ENCODE measurements at places on chromosomes 5 and 9.

DNA sequence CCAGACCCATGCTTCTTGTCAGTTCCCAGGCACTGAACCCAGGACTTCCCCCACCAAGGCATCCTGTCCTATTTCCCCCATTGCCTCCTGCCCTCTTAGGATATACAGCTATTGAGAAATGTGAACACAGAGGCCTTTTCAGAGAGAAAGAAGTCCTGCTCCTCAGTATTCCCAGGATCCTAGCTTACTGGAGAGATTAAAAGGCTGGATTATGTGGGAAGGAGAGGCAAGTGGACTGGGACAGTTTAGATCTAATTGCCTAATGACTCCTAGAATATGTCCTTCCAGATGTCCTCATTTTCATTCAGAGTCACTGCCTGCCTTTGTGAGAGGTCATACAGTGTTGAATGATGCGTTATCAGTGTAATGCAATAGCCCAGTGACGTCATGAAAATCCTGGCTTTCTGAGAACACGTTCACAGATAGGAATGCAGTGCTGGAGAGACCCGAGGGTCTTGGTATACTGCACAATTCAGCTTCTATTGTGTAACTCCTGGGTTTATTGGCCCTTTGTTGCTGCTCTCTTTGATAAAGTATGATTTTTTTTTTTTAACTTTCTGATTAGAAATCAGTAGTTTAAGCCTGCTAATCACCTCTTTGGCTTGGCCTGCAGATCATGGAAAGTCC is 26.2 kb downstream of the WWC1 start:
- DNase-seq, result no peak

GRCh38 chr9:6495466-6495865 is 82.5 kb downstream of the UHRF2 start:
- DNase-seq, result no peak

- peak; percentile 42 for DNase-seq
These were observed 30.4 kb downstream of the GNG10 start for GRCh38 chr9:111691672-111692329.

GRCh38 chr9:112006361-112007020 is 109.9 kb downstream of the UGCG start:
- no peak for DNase-seq

- peak; percentile 50 for DNase-seq
These were observed 122.9 kb downstream of the CDC42SE2 start for GRCh38 chr5:131386779-131387178.

DNA sequence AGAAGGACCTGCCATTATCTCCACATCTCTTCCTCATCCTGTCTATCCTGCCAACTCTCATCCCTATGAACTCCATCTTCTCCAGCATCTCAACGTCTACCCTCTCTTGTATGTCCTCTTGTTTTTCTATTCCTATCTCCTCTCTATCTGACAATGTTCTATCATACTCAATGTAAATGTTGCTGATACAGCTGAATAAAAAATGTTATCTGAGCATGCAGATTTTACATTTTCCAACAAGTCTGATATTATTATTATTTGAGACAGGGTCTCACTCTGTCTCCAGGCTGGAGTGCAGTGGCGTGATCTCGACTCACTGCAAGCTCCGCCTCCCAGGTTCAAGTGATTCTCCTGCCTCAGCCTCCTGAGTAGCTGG is 56.0 kb upstream of the RAI14 start:
- no peak for DNase-seq

GRCh38 chr5:132492386-132493125 is 2.0 kb upstream of the IRF1 start:
- no peak for DNase-seq

DNA sequence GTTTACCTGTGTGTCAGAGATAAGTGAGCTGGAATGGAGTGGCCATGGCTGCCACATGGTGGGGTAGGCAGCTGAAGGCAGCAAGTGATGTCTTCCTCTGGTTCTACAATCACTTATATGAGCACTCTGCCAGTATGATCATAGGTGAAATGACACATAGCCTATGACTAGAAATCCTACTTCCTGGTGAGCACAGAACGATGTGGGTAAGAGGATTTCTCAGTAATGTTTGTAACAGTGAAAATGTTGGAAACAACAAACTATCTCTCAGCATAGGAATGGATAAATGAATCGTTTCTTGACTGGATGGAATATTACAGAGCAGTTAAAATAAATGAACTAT is 187.0 kb upstream of the S1PR3 start:
- DNase-seq, result no peak

DNA sequence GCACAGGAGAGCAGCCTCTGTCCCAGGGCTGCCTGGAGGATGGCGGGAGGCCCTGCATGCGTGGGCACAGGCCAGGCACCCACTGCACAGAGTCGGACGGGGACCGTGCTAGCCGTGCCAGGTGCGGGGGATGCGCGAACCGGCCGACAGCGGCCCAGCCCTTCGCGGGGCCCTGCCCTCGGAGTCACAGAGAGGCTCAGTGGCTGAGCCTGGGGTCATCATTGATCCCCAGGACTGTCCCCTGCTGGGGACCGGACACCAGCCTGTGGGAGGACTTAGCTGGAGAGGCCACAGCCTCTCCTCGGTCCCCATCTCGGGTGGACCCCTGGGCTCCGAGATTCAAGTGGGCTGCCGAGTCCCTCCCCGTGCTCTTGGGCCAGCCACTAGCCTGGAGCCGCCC is 19.1 kb upstream of the LAMC3 start:
- no peak for DNase-seq

DNA sequence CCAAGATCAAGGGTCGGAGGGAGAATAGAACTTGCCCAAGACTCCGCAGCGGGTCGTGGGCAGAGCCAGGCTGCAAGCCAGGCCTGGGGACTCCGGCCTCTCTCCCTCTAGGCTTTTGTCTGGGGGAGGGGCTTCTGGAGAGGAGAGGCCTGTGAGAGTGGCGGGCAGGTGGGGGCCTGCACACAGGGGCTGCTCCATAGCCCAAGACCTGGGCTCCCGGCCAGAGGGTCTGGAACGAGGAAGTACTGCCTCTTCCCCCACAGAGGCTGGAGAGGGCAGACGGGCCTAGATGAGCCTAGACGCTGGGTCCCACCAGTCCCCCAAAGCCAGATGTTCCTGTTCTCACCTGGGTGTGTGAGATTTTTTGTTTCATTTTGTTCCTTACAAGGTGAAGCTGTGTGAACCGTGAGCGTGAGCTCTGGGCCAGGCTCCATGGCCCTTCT is 5.2 kb upstream of the ST6GALNAC6 start:
- no peak for DNase-seq

DNA sequence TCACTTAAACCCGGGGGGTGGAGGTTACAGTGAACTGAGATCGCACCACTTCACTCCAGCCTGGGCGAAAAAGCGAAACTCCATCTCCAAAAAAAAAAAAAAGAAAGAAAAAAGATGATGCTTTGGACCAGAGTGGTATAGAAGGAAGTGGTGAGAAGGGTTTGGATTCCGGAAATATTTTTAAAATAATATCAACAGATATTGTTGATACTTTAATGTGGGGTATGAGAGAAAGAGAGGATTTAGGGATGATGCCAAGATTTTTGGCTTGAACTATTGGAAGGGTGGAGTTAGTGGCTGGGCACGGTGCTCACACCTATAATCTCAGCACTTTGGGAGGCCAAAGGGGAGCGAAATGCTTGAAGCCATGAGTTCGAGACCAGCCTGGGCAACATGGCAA is 49.6 kb upstream of the PLIN2 start:
- no peak for DNase-seq

- no peak for DNase-seq
These were observed 39.2 kb downstream of the MVB12B start for GRCh38 chr9:126365780-126366179.

DNA sequence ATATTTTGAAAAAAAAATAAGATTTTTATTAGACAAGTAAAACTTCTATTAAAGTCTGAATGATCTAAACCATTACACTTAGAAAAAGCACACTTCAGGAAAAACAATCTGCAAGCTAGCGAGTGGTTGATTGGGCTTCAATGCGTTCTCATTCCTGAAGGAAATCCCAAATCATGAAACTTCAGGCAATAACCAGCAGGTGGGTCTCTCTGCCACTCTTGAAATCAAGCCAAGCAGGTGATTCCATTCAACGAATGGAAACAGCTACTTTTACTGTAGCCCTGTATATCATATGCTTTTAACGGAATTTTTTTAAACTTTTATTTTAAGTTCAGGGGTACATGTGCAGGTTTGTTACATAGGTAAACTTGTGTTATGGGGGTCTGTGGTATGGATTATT is 234.5 kb upstream of the TRPM3 start:
- peak; percentile 74 for DNase-seq

DNA sequence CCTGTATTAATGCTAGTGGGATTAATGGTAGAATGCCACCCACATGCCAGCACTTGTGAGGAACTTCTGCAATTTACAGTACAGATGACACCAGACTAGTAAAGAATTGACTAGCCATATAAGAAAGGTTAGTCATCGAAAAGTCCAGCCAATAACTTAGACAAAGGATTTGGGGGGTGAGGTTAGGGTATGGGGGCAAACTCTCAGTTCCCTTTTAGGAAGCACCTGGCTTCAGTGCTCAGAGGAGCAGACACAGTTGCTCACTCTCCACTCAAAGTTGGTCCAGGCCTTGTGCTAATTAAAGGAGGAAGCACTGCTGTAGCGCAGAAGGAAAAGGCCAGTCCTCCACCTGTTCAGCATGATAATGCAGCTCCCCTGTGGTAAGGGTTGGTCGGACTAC is 25.2 kb downstream of the TGFBR1 start:
- DNase-seq, result no peak

- DNase-seq, result no peak
These were observed 516.1 kb downstream of the NTRK2 start for GRCh38 chr9:85185486-85186217.

- no peak for DNase-seq
These were observed 155.6 kb downstream of the TRIM32 start for GRCh38 chr9:116842658-116843057.

DNA sequence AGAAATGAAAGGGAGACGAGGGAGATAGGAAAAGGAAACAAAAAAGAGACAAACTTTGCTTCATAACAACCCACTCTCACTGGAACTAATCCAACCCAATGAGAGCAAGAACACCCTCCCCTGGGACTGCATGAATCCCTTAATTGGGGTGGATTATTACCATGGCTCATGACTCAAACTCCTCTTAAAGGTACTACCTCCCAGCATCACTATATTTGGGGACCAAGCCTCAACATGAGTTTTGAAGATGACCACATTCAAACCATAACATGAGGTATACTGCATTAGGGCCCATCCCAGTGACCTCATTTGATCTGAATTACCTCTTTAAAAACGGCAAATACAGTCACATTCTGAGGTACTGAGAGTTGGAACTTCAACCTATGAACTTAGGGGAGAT is 8.0 kb downstream of the MTAP start:
- DNase-seq, result no peak

- no peak for DNase-seq
These were observed 8.5 kb downstream of the MTREX start for GRCh38 chr5:55316289-55316688.

- DNase-seq, result peak; percentile 55
These were observed 18.4 kb upstream of the CNTLN start for GRCh38 chr9:17116400-17116837.

- peak; percentile 4 for DNase-seq
These were observed 24.8 kb upstream of the HNRNPA0 start for GRCh38 chr5:137778772-137779564.

GRCh38 chr5:5295351-5295750 is 127.1 kb upstream of the ICE1 start:
- no peak for DNase-seq

DNA sequence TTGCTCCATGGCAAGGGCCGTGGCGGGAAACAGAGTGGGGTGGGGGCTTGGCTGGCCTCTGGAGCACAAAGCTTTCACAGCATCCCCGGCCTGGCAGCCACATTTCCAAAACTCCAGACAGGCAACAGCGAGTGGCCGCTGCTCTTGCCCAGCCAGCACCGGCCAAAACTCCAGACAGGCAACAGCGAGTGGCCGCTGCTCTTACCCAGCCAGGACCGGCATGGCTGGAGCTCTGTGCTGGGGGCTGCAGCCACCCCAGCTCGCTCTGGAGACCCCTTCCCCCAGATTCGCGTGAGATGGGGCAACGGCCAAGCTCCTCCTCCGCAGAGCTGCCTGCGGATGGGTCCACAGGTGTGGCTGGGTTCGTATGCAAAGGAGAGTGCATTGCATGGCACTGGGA is 98.5 kb downstream of the COL5A1 start:
- DNase-seq, result no peak

DNA sequence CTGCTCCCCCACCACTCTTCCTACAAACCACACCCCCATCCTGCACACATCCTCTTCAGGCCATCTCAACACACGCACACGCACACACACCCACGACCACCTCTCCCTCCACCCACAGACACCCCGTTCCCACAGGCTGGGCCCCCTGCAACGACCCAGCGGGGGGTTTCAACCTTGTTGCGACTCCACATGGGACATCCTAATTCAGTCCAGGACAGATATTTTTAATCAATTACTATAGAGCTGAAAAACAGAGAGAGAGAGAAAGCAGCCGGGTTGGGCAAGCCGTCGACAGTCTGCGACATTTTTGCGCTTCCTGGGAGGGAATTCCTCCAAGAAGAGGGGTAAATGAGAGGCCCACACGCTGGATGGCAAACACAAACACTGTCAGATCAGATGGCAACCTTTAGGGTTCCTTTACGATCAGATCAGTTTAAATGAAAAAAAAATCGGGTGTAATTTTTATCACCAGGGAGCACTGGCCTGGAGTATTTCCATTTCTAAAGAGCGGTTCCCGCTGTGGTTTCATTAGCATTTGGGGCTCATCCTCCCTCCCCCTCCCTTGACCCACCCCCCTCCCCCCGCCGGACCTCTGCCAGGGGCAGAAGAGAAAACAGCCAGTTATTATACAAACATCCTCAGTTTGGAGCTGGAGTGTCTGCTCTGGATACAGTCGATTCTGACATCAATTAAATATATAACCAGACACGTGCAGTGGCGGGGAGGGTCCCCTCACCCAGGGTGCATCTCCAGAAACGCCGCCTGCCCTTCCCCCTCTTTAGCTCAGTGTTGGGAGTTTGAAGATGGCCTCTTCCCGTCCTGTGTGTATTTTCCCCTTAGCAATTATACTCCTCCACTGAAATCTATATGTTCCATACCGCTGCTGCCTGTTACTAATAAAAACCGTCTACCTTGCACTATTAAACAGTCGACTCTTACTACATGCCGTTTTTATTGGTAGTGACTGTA is 2.3 kb upstream of the IRX2 start:
- DNase-seq, result no peak

- no peak for DNase-seq
These were observed 39.8 kb downstream of the EMB start for GRCh38 chr5:50401336-50401735.

GRCh38 chr5:134139377-134139851 is 24.9 kb downstream of the TCF7 start:
- DNase-seq, result no peak

- no peak for DNase-seq
These were observed 12.4 kb upstream of the CCDC112 start for GRCh38 chr5:115308815-115309214.

DNA sequence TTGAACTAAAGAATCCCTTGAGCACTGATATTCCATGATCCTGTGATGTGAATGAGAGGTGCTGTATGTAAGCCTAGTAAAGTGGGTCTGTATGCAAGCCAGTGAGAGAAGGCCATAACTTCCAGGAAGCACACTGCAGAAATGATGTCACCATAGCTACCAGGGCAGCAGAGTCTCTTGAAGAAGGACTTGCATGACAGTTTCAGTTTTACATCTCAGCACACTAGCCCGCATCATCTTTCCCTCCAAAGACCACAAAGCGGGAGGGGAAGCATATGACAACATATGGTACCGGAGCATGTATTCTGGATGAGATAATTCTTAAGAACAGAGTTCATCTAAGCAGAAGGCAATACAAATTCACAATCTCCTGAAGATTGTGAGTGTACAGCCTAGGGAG is 37.6 kb upstream of the MAST4 start:
- DNase-seq, result no peak

- no peak for DNase-seq
These were observed 15.5 kb upstream of the LRRTM2 start for GRCh38 chr5:138890644-138891043.

GRCh38 chr9:136410500-136411287 is at the start of the genes ENTR1 and PMPCA:
ENTR1 (minus strand) TSS chr9:136410614; CDS start chr9:136410397, 217 bp downstream.
PMPCA (plus strand) TSS chr9:136410658; CDS start chr9:136410669, 11 bp downstream.
- peak; percentile 91 for DNase-seq

Data from NCI-H2081 (cell line).